Effector memory CD4-positive, alpha-beta T cell (primary cell): ENCODE measurements at places on chromosomes 6 and 20.
A peak's percentile ranks its signal among the peaks of the same experiment; 100 is the strongest.

DNA sequence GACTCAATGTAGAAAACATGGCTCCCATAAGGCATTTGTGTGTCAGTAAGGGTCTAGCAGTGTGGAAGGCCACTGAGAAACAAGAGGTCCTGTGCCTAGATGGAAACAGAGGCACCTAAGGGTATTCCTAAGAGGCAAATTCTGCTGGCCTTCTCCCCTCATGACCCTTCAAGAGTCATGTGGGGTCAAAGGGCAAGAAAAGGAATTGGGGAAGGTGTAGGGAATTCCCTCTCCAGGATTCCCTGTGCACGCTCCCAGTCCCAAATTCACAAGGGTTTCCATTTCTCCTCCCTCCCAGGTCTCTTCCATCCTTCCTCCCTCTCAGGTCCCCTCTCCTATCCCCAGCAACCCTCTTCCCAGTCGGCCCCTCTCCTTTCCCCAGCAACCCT is 568 bp downstream of the AGPAT1 start:
- H3K27me3 ChIP-seq: no peaks in the 10 kb centered on the region
- H3K27ac ChIP-seq: peak overlapping the region; percentile 95
- peaks cover 33% of the 10 kb centered on the region for H3K4me1 ChIP-seq
- no peak for DNase-seq
- peak overlapping the region; percentile 88 for H3K4me3 ChIP-seq
- peaks cover 5% of the 10 kb centered on the region for H3K36me3 ChIP-seq

DNA sequence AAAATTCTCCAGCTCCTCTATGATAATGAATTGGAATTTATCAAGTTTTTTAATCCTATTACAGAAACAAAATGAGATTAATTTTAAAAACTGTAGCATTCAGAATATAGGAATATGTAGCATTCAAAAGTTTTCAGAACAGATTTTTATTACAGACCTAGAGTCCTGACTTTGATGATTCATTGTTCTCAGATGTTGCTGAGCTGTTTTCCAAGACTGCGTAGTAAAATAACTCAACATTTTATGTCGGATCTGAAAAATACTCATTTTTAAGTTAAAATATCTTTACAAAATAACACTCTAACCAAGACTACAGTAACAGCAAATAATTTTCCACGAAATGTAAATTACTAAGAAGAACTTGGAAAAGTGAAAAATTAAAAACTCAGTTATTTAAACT is 67.1 kb downstream of the SYCP2 start:
- no peak overlapping the region for H3K27ac ChIP-seq
- no peak overlapping the region for H3K4me3 ChIP-seq
- DNase-seq: no peak
- H3K27me3 ChIP-seq: no peaks in the 10 kb centered on the region
- H3K36me3 ChIP-seq: no peaks in the 10 kb centered on the region

DNA sequence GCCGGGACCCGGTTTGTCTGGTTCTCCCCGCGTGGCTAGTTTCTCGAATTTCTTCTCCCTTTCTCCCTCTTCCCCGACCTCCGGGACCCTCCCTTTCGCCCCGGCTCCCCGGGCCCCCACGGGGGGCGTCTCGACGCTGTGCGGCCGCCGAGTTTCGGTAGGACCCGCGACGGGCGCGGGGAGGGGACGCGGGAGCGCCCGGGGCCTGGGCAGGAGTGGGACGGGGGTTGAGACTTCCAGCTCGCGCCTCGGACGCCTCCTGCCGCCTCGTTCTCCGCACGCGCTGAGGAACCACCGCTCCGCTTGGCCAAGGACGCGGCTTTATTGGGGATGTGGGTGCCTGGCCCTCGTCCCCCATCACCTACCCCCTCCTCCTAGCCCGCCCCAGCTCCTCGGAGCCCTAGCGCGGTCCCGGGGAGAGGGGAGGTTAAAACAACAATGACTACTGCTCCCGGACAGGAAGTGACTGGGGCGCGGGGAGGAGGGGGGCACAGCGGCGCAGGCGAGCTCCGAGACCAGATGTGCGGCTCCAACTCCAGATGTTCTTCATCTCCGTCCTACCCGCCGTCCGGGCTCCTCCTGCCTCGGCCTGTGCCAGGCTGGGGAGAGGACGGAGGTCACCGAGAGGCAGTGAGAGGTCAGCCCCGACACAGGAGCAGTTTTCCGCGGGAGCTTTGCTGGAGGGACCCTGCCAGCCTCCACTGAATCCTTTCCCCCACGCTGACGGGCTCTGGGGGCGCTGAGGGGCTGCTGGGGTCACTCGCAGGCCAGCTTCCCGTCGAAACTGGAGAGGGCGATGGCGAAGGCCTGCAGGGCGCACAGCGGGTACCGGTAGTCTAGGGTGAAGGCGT is 917 bp upstream of the TEAD3 start:
- no peak overlapping the region for H3K27ac ChIP-seq
- no peaks in the 10 kb centered on the region for H3K27me3 ChIP-seq
- H3K4me1 ChIP-seq: peaks cover 10% of the 10 kb centered on the region
- peak; percentile 14 for DNase-seq

DNA sequence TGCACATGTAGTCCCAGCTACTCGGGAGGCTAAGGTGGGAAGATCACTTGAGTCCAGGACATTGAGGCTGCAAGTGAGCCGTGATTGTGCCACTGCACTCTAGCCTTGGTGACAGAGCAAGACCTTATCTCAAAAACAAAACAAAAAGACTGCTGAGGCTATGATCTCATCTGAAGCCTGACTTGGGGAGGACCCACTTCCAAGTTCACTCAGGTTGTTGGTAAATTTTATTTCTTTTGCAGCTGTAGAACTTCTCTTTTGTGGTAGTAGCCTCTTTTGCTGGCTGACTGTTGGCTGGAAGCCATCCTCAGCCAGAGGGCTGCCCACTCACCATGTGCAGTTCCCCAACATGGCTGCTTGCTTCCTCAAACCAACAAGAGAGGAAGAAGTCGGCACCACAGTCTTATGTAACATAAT is 36.8 kb upstream of the ME1 start:
- H3K4me1 ChIP-seq: no peaks in the 10 kb centered on the region
- no peaks in the 10 kb centered on the region for H3K36me3 ChIP-seq
- no peaks in the 10 kb centered on the region for H3K27me3 ChIP-seq
- no peak overlapping the region for H3K27ac ChIP-seq
- no peak overlapping the region for H3K4me3 ChIP-seq

- DNase-seq: peak; percentile 70
- H3K4me1 ChIP-seq: peaks cover 5% of the 10 kb centered on the region
- H3K27ac ChIP-seq: no peak overlapping the region
- no peak overlapping the region for H3K4me3 ChIP-seq
Measured at GRCh38 chr20:34312544-34313217, 9.5 kb upstream of the AHCY start.

- DNase-seq: no peak
- H3K36me3 ChIP-seq: no peaks in the 10 kb centered on the region
- no peaks in the 10 kb centered on the region for H3K27me3 ChIP-seq
- H3K27ac ChIP-seq: no peak overlapping the region
Measured at GRCh38 chr6:149855040-149855654, 9.0 kb downstream of the LRP11 start.

- no peak for DNase-seq
- H3K27me3 ChIP-seq: peaks cover 2% of the 10 kb centered on the region
- no peaks in the 10 kb centered on the region for H3K4me1 ChIP-seq
Measured at GRCh38 chr6:79466207-79466834, 70.9 kb downstream of the LCA5 start.

GRCh38 chr6:12483712-12484111 is 193.6 kb downstream of the EDN1 start:
- no peak overlapping the region for H3K4me3 ChIP-seq
- DNase-seq: no peak
- H3K4me1 ChIP-seq: no peaks in the 10 kb centered on the region
- H3K36me3 ChIP-seq: no peaks in the 10 kb centered on the region
- no peaks in the 10 kb centered on the region for H3K27me3 ChIP-seq

GRCh38 chr6:86756640-86757229 is 180.6 kb upstream of the HTR1E start:
- no peaks in the 10 kb centered on the region for H3K4me1 ChIP-seq
- H3K27ac ChIP-seq: no peak overlapping the region
- no peak for DNase-seq
- no peaks in the 10 kb centered on the region for H3K36me3 ChIP-seq

DNA sequence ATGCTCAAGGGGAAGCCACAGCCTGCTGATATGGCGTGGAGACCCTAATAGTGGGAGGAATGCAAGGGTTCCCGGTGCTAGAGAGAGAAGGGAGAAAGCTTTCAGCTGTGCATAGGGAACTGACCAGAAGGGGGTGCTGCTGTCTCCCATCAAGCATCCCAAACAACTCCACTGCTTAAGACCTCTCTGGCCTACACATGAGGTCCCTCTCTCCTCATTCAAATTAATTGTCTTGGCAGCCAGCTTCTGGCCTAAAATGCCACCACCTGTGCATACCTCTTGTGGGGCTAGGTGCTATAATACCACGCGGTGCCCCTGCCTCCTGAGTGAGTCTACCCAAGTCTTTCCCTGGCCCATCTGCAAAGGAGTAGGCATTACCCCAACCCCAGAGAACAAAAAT is 14.5 kb downstream of the ADISSP start:
- no peaks in the 10 kb centered on the region for H3K27me3 ChIP-seq
- H3K4me1 ChIP-seq: no peaks in the 10 kb centered on the region
- peak; percentile 52 for DNase-seq
- no peaks in the 10 kb centered on the region for H3K36me3 ChIP-seq
- H3K27ac ChIP-seq: no peak overlapping the region

DNA sequence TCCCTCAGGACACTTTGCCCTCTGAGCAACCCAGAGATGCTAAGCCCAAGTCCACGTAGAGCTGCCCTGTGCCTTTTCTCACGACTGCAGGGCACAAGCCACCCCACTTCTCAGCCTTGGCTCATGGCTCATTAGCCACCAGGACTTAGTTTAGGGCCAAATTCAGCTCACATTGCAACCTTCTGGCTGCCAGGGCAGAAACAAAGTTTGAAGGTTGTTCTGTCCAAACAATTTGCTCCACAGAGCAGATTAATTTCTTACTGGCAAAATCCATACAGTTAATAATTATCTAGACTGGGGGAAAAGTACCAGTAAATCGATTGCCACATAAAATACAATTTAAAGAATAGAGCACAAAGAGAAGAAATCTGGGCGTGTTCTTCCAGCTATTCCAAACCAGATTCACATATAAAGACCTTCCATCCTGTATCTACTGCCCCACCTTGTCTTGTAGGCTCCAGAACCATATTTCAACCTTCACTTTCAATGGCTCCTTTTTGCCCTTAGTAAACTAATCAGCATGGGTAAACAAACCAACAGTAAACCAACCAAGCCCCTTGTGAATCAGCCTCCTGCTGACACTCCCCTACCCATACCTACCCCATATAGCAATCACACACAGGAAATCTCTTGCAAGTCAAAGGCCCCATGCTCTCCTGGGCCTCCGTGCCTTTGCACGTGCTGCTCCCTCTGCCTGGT is 101.9 kb downstream of the QRSL1 start:
- no peaks in the 10 kb centered on the region for H3K36me3 ChIP-seq
- no peaks in the 10 kb centered on the region for H3K4me1 ChIP-seq
- no peak for DNase-seq

DNA sequence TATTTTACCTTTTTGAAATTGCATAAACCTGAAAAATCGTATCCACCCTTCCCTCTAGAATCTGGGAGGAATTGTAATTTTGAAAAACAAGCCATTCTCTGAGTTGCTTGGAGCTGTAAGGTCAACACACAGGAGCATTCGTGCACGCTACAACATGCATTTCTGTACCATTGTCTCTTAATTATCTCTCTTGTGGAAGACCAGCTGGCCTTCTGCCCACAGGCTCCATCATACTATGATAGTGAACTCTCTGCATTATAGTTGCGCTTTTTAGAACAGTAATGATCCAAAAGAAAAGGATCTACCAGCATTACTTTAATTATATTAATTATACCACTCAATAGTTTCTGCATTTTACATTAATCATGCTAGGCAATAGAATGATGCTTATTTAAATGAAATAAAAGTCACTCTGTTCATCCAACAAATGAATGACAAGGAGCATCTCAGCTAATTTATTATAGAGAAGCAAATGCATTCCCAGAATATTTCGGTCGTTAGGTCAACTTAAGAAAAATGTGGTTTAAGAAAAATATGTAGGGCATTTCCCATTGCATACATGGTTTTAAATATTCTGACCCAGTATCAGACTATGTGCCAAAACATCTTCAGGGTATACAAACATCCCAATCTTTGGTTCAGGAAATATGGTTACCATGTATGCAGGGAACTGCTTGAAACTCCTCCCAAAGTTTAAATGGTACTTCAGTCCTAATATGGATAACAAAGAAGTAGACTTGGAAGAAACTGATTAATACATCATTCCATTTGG is 263.5 kb downstream of the TFAP2A start:
- H3K4me3 ChIP-seq: no peak overlapping the region
- no peaks in the 10 kb centered on the region for H3K4me1 ChIP-seq
- H3K27me3 ChIP-seq: no peaks in the 10 kb centered on the region
- H3K27ac ChIP-seq: no peak overlapping the region

GRCh38 chr6:113870917-113871316 is 13.8 kb downstream of the MARCKS start:
- no peak overlapping the region for H3K27ac ChIP-seq
- no peaks in the 10 kb centered on the region for H3K27me3 ChIP-seq
- H3K4me1 ChIP-seq: no peaks in the 10 kb centered on the region
- no peaks in the 10 kb centered on the region for H3K36me3 ChIP-seq
- no peak overlapping the region for H3K4me3 ChIP-seq

DNA sequence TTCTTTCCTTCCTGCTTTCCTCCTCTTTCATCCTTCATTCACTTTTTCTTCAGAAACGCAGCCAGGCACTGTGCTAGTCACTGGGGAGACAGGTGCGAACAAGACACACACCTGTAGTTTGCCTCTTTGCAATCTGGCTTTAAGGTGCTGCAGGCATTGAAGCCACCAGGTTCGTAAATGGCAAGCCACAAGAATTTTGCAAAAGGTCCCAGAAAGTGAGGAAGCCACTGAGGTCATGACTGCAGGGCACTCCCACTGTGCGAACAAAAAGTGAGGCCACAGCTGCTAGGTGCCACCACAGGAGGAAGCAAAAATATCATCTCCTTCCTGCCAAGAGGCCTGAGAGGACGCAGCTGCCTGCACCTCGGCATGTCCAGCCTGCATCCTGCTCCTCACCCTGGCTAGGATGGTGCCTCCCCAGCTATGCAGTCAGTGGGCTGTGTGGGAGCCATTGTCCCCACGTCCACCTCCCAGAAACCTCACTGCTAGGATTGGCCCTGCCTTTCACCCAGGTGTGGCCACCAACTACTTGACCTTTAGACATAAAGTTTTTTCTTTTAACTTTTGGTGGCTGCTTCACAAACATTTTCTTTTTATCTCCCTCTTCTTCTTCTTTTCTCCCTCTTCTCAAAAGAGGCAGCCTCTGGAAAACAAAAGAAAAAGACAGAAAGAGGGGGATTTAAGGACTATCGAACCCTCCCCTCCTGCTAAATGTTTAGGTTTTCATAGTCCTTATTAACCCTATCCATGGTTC is 230.8 kb downstream of the BCAS1 start:
- DNase-seq: peak; percentile 42
- peak overlapping the region; percentile 48 for H3K27ac ChIP-seq
- H3K36me3 ChIP-seq: no peaks in the 10 kb centered on the region
- no peaks in the 10 kb centered on the region for H3K27me3 ChIP-seq
- peaks cover 38% of the 10 kb centered on the region for H3K4me1 ChIP-seq
- H3K4me3 ChIP-seq: no peak overlapping the region

DNA sequence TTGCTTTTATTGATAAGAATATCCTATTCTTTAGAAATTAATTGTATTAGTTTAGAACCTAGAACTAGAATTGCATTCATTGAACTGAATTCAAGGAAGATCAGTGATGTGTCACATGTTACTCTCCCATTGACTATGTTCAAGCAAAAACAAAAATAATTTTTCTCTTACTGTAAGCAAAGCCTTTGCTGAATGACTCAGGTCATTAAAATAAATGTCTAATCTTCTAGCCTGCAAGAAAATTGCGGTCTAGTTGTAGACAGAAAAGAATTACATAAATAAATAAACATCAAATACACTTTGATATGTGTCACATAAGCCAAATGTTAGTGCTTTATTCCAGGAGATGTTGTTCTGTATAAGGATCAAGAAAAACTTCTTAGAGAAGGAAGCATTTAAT is 387.9 kb downstream of the ADGRB3 start:
- H3K4me1 ChIP-seq: no peaks in the 10 kb centered on the region
- H3K27me3 ChIP-seq: no peaks in the 10 kb centered on the region
- DNase-seq: no peak
- H3K27ac ChIP-seq: no peak overlapping the region
